Smooth muscle cell of the brain vasculature (primary cell): ENCODE measurements at places on chromosomes 6 and 20.

GRCh38 chr20:507761-508332 lies 35.7 kb downstream of the CSNK2A1 start:
- no peak for DNase-seq

GRCh38 chr20:25084626-25085187 lies 2.8 kb upstream of the VSX1 start:
- DNase-seq, result no peak

- DNase-seq, result no peak
Measured at GRCh38 chr6:13146442-13146841, 181.9 kb downstream of the TBC1D7 start.

- DNase-seq, result no peak
Measured at GRCh38 chr20:7291946-7292345, 524.5 kb downstream of the BMP2 start.

GRCh38 chr6:31354864-31355582 lies 2.0 kb downstream of the HLA-B start:
- no peak for DNase-seq

- no peak for DNase-seq
Measured at GRCh38 chr6:33880104-33880678, 76.4 kb upstream of the MLN start.

DNA sequence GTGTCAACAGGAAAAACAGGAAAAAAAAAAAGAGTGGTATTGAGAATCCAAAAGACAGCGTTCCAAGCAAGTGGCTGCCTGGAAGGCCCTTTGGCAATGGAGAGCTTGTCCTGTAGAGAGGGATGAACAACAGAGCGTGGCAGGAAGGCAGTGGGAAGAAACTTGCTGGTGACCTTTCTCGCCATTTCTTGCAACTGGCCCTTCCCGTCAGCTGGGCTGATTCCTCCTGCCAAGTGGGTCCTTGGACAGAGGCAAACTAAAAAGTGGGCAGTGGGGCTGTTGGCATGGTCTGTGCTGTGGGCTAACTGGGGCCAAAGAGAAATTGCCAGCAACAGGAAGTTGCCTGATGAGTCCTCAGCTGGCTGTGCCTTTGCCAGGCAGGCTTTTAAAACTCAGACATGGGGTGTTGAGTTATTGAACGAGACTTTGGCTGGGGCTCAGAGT lies 43.9 kb upstream of the CLDN20 start:
- no peak for DNase-seq

- DNase-seq, result no peak
Measured at GRCh38 chr6:138031850-138032249, 75.4 kb downstream of the PERP start.

DNA sequence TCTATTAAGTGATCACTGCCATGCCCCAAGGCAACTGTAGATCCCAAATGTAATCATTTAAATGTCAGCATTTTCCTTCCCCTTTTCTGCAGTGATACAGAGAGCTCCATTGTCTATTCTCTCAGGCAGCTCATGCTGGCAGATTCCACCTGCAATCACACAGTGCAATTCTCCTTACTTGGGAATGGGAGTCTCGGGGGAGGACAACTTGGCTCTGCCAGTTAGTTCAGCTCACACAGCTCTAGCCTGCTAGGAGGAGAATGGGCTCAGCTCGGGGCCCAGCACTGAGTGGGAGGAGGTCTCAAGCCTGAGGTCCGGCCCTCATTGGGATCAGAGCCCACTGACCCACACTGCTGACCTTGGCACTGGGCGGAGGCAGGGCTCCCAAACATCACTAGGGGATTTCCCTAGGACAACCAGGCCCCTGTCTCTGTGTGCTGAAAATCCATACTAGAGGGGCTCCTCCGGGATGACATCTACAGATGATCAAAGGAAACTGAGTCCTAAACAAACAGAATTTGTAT lies 109.2 kb upstream of the ASF1A start:
- DNase-seq, result no peak

DNA sequence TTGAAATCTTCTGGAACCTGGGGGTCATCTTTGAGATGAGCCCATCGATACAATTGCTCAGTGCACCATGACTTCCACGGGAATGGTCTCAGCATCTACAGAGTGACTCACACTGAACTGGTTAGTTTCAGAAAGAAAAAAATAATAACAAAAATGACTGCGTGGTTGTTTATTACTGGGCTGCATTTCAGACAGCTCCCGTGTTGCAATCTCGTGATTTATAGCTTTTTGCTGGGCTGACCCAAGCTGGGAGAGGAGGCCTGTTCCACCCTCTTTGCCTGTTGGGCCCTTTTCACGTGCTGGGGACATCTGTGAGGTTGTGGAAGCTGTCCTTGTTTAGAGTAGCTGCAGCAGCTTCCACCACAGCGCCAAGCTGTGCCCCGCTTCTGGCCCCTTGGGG lies 225.5 kb downstream of the BMP7 start:
- DNase-seq, result no peak

GRCh38 chr6:132763269-132763668 lies 5.6 kb upstream of the VNN2 start:
- DNase-seq, result no peak

- DNase-seq, result no peak
Measured at GRCh38 chr6:44228031-44228430, 4.6 kb downstream of the SLC29A1 start.

GRCh38 chr6:167860550-167861226 lies 34.0 kb downstream of the AFDN start:
- DNase-seq, result no peak

DNA sequence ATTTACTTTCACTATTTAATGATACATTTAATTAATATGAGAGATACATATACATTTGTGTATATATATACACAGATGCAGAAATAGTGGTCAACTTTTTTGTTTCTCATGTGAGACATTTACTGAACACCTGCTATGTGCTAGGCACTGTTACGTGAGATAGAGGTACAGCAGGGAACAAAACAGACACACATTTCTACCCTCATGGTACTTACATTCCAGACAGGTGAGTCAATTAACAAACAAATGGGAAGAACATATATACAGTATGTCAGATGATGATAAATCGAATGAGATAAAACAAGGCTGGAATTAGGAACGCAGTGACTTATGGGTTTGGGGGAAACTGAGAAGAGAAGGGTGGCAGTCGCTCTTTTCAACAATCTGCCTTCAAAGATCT lies 5.1 kb downstream of the TFB1M start:
- DNase-seq, result no peak

DNA sequence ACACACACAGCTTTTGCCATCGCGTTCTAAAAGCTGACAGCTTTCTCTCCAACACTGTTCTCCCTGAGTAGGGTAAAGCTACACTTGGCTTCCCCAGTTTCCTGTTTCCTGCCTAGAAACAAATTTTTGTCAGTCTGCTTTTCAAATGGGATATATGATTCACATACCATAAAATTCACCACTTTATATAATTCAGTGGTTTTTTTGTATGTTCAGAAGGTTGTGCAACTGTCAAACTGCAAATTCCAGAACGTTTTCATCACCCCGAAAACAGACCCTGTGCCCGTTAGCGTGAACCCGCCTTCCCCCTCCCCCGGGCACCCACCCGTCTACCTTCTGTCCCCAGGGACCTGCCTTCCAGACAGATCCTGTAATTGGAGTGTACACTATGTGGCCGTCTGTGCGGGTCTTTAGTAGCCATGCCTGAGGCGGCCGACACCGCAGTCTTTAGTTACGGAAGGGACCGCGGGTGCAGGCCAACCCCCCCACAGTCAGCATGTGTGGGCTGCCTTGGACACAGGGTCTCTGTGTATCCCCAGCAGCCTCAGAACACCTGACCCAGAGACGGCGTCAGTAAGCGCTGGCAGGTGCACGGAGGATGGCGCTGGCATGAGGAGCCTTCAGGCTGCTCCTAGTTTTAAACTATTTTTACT lies 16.6 kb downstream of the HRH3 start:
- DNase-seq, result no peak

DNA sequence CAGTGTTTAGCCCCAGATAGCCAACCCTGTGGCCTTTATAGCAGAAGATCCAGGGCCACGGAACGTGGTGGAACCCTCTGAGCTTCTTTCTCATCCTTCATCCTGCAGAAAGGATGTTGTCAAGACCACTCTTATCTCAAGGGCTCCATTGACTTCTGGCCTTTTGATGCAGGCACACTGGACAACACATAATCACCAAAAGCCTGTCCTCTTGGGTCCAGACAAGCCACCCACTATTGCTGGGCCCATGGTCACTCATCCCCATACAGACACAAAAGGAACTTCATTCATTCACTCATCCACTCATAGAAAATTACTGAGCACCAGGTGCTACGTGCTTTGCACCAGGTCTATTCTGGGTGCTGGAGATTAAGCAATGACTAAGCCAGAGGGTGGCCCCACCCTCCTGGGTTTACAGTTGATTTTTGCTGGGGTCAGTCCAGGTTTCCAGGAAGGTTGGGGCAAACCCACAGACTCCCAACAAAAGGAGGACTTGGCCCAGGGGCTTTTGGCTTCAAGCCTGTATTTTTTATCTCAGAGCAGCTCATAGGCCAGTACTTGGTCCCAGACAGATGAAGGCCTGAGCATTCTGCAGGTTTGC lies 2.4 kb downstream of the CST8 start:
- DNase-seq, result no peak

DNA sequence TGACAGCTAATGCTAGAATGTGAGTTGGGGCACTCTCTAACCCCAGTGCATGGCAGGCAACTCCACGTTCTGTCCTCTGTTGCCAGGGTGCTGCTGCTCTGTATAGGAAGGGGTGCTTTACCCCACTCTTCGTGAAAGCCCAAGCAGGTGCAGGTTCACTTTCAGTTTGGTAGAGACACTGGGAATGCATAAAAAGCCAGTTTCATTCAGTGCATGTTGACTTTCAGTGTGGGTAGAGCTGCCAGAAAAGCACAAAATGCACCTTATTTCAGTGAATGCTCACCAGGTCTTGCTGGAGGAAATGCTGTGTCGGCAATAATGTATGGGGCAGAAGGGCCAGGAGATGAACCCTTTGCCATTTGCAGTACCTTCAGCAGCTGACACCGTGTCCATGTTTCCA lies 62.1 kb upstream of the ADGRB3 start:
- DNase-seq, result no peak

DNA sequence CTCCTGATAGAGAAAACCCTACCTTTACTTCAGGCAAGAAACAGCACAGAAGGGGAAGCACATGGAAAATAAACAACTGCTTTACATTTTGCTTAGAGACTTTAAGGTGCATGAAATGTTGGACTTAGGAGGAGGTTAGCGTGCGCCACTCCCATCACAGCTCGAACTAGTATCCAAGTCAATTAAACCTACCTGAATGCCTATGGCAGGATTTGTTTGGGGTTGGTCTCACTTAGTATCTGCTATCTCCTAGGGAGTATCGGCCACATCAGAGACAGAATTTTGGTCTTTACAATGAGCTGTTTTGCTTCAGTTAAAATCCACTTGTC lies 12.0 kb downstream of the CYP24A1 start:
- DNase-seq, result no peak

- no peak for DNase-seq
Measured at GRCh38 chr6:12842114-12842513, 125.5 kb downstream of the PHACTR1 start.
